ENCODE measurements at places on chromosomes 13 and 19.

- no peak for DNase-seq
Observed at GRCh38 chr13:50248516-50249143, 233.4 kb downstream of the KCNRG start.

DNA sequence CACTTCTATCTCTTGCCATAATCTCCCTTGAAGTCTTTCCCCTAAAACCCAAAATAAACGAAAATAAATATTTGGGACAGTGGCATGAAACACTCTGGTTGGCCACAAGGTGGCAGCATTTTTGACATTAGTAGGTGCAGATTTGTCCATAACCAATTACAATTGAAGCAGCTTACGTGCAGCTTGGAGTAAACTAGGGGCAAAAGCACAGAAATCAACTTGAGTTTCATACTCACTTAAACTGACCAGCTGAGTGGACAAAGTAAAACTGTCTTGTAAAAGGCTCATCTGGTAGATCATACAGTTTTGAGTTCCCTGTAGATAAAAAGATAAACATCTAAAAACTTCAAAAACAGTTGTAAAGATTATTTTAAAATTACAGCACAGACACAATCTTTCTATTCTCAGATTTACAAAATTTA is 18.8 kb downstream of the PDCD5 start:
- peak; percentile 51 for DNase-seq

DNA sequence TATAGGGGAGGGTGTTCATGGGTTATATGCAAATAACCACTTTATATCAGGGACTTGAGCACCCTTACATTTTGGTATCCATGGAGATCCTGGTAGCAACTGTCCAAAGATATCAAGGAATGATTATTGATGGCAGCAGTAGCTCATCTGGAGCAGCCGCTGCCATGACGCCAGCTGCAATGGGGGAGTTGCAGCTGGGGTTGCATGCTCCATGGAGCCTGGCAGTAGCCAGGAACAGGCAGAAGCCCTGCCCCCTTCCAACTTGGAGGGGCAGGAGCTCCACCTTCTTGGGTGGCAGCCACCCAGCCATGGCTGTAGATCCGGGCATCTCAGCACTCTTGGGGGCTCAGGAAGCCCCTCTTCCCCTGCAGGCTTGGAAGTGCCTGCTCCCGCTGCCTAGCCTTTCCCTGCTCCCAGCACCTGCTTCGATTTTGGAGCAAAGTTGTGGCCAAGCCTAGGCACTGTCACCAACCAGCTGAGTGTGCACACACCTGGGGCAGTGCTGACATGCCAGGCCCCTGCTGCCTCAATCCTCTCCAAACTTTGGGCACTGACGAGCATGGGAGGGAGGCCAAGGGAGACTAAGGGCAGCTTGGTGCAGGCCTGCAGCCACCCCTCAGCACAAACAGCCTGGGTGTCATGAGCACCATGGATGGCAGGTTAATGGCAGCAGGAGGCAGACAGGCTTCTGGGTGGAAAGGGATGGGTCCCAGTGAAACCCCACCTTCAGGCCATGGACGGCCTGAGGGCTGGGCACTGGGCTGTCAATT is 235.6 kb upstream of the CSNK1A1L start:
- DNase-seq, result no peak

DNA sequence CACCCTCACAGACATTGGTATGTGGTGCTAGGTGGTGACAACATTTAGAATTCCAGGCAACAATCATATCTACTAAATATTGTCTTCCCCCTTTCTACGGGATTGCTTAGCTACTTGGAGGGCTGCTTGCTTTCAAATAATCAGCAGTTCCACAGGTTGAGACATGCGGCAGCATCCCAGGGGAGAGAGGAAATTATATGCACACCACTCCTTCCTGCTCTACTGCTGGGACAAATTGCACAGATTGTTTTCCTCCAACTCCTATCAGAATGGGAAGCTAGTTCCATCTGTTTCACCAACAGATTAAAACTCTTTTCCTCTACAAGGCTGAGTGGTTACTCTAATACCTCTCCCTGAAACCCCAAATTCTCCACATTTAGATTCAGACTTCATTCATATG is 275.4 kb downstream of the DNAJC15 start:
- DNase-seq, result no peak

- DNase-seq, result no peak
Observed at GRCh38 chr19:3268326-3268725, 43.9 kb downstream of the CELF5 start.

GRCh38 chr13:50235604-50236342 is 220.5 kb downstream of the KCNRG start:
- DNase-seq, result no peak

DNA sequence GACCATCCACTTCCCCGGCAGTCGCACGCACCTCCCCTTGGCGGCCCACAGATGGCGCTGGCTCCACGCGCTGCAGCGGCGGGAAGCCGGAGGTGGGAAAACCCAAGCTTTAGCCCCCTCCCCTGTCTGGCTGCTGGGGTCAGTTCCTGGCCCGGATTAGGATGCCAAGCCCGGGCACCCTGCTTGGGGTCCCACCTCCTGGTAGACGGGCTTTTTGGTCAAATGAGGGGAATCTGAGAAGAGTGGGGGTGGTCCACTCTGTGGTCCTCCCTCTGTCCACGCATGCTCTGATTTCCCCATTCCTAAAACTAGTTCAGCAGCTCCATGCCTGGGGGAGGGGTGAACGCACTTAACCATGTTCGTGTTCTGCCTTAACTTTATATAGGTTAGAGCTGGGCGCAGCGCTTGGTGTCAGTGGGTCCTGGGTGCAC is 8.1 kb upstream of the ADGRE2 start:
- DNase-seq, result no peak

GRCh38 chr13:50144246-50145160 is 129.3 kb downstream of the KCNRG start:
- DNase-seq, result no peak

GRCh38 chr19:2533686-2534422 is 57.9 kb downstream of the GADD45B start:
- DNase-seq, result peak; percentile 54

- no peak for DNase-seq
Observed at GRCh38 chr19:14379294-14380065, 1.8 kb upstream of the ADGRE5 start.

GRCh38 chr13:78742659-78743058 is 83.7 kb upstream of the OBI1 start:
- DNase-seq, result no peak

GRCh38 chr19:36488846-36489117 is 579 bp downstream of the ZNF566 start:
- peak; percentile 20 for DNase-seq

- DNase-seq, result peak; percentile 55
Observed at GRCh38 chr19:1016647-1017114, 4.2 kb downstream of the TMEM259 start.

DNA sequence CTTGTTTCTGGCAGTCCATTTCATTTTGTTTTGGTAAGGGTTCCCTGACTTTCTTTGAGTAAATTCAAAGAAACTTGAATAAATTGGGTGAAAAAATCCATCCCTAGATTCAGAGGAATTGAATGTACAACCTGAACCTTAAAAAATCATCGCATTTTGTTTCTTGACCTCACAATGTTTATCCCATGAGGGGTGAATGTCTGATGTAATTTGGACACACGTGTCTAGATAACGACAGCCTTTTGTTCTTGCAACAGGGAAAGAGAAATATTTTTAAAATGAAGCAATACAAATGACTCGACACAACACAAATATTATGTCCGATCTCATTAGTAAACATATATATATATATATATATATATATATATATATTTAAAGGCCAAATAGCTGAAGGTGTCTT is 453.2 kb upstream of the ATXN8OS start:
- DNase-seq, result no peak

GRCh38 chr19:32626969-32627368 is 46.0 kb downstream of the PDCD5 start:
- DNase-seq, result no peak

- peak; percentile 2 for DNase-seq
Observed at GRCh38 chr13:58300224-58300623, 668.7 kb downstream of the PCDH17 start.

DNA sequence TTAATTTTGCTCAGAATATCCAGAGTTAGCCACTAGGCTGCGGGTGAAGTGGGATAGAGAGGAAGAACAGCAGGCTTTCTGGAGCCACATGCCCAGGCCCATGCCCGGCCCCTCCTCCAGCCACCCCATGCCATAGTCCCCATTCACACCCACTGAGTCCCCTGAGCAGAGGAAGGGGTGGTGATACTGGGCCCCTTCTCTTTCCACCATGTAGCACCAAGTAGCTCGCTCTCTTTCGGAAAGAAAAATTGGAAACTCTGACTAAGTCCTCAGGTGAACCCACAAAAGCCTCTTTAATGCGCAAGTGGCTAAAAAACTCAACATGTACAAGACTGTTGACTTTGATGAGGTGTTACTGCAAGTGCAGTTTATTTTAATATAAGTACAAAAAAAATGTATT is 76.7 kb upstream of the GPR183 start:
- no peak for DNase-seq

GRCh38 chr19:41457241-41457640 is 14.3 kb downstream of the ERICH4 start:
- no peak for DNase-seq

DNA sequence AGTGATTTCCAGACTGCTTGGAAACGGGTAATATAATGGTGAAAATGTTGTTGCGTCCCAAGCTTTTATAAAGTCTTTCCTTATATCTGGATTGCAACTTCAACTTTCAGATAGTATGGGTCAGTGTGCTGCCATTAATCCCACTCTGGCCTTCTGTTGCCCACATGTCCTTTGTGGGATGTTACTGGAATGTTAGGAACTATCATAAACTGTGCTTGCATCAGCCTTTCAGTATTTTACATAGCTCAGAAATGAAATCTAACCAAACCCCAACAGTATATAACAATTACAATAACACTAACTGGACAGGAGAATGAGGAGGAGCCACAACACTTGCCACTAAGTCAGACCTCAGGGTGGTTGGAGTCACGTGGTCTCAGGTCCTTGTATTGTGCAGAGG is 78.9 kb downstream of the LNX2 start:
- DNase-seq, result peak; percentile 2

GRCh38 chr13:57878291-57878690 is 246.7 kb downstream of the PCDH17 start:
- no peak for DNase-seq

DNA sequence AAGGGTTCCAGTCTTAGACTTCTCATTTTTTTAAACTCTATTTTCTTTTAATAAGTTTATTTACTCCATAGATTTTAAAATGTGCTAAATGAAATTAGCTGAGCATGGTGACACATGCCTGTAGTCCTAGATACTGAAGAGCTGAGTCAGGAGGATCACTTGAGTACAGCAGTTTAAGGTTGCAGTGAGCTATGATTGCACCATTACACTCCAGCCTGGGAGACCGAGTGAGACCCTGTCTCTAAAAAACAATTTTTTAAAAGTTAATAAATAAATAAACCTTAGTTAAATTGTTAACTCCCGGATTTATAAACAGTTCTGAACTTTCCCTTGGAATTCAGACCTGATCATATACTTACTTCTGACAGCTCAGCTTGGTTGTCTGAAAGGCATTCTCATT is 32.5 kb downstream of the PCDH20 start:
- no peak for DNase-seq

- peak; percentile 85 for DNase-seq
Observed at GRCh38 chr19:49157445-49158224, at the start of gene TRPM4. TSS of gene TRPM4 (plus strand) at chr19:49157792. CDS start at chr19:49157867, 75 bp downstream.

- peak; percentile 64 for DNase-seq
Observed at GRCh38 chr13:46962281-46962941, 65.6 kb upstream of the HTR2A start.

GRCh38 chr13:80477661-80478443 is 136.9 kb upstream of the SPRY2 start:
- DNase-seq, result no peak

DNA sequence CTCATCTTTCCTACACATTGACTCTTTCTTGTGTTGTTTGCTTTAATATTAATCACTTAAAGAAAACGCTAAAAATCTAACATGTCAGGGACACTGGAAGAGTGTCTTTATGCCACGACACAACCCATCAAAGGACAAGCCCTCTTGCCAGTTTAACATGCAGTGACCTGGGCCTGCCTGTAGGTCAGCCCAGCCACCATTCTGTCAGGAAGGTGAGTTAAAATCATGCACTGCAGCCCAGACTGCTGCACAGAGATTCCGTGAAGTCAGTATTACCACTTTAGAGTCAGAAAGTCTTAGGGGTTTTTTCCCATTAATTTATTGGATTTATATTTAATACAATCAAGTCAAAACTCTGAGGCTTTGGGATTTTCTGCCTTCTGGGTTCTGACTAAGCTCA is 58.0 kb downstream of the TNFRSF19 start:
- DNase-seq, result no peak

- DNase-seq, result peak; percentile 95
Observed at GRCh38 chr13:40401911-40402776, 264.3 kb downstream of the FOXO1 start.

Data from fibroblast of skin of back (primary cell).